SIG-M5 (cell line): ENCODE measurements at places on chromosomes 3 and 15.

- DNase-seq = no peak
Measured at GRCh38 chr15:43930556-43930955, 103.8 kb downstream of the WDR76 start.

GRCh38 chr3:150751781-150752263, 11.1 kb downstream of the SIAH2 start:
- DNase-seq = no peak

DNA sequence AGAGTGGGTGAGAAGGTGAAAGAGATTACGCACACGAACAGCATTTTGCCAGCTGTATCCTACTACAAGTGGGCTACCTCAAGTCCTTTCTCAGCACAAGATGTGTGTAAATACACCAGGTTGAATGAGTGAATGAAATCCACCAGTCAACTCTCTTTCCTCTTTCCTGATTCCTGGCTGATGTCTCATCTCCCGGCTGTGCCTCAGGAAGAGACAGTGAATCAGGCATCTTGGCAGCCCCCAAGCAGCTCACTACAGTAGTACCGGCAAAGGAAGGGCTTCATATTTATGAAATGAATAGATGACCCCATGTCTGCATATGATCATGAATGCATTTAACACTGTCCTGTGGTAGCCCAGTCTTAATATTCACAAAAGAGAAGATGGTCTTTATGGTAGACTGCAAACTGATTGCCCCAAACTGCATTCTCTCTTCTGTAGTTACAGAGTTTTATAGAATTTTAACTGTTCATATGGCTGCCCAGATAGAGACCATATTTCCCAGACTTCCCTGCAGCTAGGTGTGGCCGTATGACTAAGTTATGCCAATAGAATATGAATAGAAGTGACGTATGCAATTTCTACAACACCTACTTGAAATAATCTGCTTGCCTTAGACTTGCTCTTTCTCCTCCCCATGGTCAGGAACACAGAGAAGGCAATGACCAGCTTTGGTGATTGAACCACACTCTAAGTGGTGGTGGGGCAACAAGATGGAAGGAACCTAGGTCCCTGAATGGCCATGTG, 22.7 kb downstream of the MGLL start:
- DNase-seq = no peak

DNA sequence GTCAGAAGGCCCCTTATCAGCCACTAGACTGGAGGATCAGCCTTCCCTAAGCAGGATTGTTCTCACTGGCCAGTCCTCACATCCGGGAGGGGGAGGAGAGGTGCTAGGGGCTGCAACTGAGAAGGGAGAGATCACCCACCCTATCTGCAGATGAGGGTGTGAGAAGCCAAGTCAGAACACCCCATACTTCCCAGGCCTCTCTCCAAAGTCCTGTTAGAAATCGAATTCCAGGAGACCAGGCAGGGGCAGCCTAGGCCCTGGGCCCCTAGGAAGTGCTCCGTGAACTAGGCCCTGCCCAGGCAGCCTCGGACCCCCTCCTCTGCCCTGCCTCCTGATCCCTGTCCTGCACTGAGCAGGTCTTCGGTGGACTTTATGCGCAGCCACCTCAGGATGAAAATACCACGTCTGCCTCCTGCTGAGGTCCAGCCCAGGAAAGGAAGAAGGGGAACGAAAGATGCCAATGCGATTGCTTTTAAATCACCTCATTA, 933 bp downstream of the DZIP1L start:
- no peak for DNase-seq

GRCh38 chr3:16406166-16406565, 107.3 kb downstream of the RFTN1 start:
- no peak for DNase-seq

GRCh38 chr15:51382787-51383186, 41.3 kb downstream of the GLDN start:
- DNase-seq = no peak

GRCh38 chr15:57821826-57822225, 115.3 kb downstream of the POLR2M start:
- no peak for DNase-seq

DNA sequence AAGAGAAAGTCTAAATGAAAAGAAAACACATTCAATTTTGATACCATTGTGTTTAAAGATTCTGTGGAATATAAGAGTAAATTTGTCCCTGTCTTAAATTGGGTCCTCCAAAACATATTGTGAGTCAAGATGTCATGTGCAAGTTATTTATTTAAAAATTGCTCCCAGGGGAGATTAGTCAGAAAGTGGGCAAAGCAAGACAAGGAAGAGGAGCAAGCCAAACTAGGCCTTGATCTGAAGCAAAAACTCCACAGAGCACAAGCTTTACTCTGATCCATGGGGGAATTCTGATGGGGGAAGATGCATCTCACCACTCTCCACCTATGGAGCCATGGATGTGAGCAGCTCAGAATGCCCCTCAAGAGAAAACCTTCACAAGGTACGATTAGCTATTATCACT, 342.8 kb upstream of the IL12A start:
- DNase-seq = no peak

DNA sequence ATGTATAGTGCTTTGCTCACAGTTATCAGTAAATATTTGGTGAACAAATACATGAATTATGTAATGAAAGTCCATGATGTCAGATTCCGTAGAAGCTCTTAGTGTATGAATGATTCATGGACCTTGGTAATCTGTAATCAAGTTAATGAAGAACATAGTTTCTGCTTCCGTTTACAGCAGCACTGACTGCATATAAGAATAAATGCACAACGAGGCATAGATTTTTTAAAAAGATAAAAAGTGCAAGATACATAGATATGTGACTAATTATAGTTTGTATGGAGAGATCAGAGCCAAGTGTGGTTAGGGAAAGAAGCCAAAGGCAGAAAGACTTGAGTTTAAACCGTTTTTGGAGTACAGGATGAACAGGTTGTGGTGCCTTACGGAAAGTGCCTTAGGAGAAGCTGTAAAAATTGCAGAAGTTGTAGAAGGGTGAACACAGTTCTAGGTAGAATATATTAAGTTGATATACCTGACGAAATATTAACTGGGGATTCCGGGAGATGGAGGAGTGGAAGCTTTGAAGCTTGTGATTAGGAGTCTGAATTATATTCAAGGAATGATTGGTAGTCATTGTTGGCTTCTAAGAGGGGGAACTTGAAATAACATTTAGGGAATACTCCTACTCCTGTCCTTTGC, 293.1 kb downstream of the NLGN1 start:
- no peak for DNase-seq

GRCh38 chr15:38176691-38177090, 75.9 kb upstream of the SPRED1 start:
- no peak for DNase-seq

DNA sequence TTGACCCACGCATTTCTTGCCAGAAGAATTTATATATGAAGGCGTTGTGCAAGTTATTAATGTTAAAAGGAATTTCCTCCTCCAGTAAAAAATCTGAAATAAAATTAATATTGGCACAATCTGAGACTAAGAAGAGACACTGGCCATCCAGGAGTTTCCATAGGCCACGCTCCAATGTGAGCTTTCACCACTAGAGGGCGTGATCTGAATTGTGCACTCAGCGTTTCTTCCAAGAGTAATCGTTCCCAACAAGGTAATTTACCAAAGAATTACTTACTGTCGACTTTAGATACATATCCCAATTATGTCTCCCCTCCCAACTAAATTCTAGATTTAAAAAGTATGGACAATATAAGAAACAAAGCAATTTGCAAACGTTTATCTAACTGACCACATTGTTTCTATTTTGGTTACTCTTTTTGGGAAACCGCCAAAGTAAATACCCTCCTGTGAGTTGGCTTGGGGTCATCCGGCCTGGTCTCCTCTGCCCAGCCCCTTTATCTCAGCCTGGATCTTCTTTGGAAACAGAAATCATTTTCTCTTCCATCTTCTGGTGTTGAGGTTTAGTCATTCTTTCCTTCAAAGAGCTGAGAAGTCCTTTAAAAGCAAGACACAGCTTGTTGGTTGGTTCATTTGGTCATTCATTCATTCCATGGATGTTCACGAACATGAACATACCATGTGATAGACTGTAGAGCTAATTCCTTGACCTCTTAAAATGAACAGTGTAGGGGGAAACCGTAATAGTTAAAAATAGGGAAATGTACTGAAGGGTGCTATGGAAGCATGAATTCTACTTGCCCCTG, 26.2 kb downstream of the POLR2M start:
- DNase-seq = no peak

- DNase-seq = no peak
Measured at GRCh38 chr3:195896361-195897080, 11.8 kb downstream of the TNK2 start.

- no peak for DNase-seq
Measured at GRCh38 chr15:79140846-79141570, 50.4 kb upstream of the RASGRF1 start.

DNA sequence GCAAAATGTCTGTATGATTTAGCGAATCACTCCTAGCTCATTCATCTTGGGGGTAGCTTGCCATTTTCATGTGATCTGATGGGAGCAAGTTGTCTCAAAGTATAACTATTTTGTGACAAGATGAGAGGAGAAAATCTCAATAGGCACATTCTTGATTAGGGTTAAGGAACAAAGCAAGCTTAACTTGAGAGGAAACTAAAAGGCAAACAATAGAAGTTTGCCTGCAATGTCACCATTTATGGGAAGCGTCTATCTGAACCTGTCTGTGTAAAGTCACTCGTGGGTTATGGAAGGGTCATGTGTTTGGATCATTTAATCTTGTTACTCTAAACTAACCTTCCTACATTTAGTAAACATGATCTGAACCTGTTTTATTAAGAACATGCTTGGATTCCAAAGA, 232.5 kb downstream of the CDIN1 start:
- no peak for DNase-seq

DNA sequence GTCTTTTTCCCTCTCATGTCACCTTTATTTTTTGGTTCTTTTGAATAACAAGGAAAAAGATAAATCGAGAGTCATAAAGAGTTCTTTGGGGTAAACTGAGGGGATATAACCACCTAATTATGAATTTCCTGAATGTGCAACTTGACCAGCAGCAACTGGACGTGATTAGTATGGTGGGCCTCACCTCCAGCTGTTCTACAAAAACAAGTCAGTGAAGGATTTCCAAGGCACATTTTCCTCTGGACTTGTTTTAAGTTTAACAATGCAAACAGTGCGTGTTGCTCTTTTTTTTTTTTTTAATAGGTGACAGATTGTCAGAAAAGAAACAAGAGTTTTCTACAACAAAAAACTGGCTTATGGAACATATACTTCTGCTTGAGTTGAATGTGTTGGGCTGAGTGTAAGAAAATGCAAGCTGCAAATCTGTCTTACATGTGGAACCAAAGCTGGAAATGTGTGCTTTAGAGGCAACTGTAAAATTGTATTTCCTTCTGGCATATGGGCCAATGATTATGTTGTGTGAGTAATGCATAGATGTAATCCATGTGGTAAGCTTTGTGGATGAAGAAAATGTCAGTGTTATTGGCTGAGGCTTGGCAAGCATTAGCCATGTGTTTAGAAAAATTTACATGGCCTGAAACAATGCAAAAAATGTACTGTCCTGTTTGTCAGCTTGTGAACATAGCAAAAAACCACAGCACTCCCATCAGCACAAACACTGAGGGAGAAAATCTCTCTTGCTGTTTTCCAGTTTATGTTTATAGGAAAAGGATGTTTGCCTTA, 44.5 kb upstream of the FNDC3B start:
- DNase-seq = no peak

DNA sequence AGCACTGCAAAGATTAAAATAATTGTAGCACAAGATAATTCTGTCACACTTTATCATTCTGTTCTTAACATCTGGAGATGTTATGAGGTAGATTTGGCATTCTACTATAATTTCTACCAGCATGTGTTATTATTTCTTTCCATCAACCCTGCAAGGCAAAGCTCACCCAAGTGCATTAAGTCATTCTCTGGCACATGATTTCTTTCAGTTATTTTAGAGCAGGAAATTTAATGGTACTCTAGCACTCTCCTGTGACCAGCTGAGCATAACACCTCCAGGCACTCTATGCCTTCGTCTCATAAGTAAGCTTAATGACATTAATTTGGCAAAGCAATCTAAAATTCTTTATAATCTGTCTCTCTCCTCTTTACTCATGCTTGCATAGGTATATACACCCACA, 300.2 kb upstream of the GPR149 start:
- DNase-seq = no peak

DNA sequence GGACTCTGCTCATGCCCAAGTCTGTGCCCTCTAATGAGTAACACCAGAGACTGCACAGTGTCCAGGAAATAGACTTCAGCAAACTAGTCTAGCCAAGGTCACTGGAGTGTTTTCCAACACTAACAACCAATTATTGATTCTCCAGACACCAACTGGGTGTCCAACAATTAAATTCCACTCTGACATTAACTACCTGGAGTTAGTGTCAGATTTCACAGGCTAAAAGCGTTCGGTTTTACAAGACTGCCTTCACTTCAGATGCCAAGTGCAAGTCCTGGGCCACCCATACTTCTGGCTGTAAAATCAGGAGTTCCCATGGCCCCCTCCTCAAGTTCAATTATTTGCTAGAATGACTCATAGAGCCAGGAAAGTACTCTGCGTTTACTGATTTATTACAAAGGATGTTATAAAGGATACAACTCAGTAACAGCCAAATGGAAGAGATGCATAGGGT, 20.8 kb upstream of the CFAP161 start:
- DNase-seq = no peak

DNA sequence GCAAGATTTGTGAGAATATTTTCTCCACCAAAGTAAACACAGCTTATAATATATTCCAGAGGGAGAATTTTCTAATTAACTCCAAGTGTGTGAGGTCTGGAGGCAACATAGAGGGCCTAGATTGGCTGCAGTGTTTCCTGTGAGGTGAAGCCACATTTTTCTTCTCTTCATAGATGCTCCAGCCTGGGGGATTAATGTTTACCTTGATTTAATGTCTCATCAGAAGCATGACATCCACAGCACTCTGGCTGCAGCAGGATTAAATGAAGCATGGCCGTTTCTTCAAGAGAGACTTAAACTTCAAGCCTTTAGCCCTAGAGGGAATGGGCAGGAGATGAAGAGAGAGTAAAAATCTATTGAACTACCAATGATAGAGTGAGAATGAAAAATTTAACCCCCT, 137.9 kb upstream of the ZBTB20 start:
- no peak for DNase-seq

- DNase-seq = no peak
Measured at GRCh38 chr3:56810577-56811545, 9.1 kb upstream of the ARHGEF3 start.

DNA sequence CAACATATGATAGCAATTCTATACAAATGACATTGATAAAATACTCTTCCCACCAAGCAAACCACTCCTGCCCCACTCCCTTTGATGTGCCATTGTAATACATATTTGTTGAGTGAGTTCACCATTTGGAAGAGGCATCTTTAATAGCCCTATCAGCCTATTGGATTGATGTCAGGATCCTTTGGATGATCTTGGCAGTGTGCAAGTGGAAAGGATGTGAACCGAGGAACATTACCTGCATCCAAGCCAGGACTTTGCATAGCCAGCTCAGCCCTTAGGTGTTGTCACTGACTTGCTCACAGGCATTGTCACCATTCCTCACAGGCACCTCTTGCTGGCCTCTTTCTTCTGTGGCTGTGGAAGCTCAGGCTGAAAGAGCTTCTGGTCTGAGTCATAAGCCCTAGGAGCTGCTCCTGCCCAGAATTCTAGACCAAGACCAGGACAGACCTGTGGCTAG, 16.5 kb upstream of the TIMP4 start:
- no peak for DNase-seq

- no peak for DNase-seq
Measured at GRCh38 chr3:119413603-119414280, 49.7 kb downstream of the TMEM39A start.
